CD4-positive, alpha-beta T cell treated with Interleukin-17A for 1 hour (primary cell): ENCODE measurements at places on chromosomes 16 and 17.

GRCh38 chr16:46897471-46897870 lies 13.3 kb downstream of the GPT2 start:
- DNase-seq = no peak

DNA sequence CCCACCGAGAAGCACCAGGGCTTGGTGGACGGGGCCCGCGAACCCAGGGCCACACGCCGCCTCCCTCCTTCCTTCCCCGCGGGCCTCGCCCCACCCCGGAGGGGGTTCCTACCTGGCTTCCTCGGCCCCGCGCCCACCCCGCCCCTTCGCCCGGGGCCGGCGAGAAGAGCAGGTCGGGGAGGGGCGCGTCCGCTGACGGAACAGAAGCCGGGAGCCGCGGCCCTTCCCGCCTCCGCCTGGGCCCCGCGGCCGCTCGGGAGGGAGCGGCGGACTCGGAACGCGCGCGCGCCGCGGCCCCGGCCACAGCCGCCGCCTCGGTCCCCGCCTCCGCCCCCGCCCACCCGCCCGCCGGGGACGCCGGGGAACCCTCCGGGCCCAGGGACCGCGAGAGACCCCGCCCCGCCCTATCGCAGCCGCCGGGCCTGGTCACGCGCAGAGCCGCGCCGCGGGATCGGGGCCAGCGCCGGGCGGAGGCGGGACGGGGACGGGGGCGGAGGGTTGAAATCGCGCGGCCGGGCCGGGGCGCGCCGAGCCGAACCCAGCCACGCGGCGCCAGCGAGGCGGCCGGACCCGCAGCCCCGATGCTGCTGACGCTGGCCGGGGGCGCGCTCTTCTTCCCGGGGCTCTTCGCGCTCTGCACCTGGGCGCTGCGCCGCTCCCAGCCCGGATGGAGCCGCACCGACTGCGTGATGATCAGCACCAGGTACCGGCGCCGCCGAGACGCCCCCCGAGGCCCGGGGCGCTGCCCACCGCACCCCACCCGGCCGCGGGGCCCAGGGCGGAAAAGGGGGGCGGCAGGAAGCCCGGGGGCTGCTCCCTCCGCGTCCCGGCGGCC lies at the start of gene TLCD3A:
Gene TLCD3A, plus strand, starts transcription at position 530 of the 835 bp plus-strand sequence. Its CDS starts 52 bp downstream, at position 582.
- DNase-seq = peak; percentile 51

- DNase-seq = no peak
These were observed 13.9 kb downstream of the ARL2BP start for GRCh38 chr16:57258910-57259475.

DNA sequence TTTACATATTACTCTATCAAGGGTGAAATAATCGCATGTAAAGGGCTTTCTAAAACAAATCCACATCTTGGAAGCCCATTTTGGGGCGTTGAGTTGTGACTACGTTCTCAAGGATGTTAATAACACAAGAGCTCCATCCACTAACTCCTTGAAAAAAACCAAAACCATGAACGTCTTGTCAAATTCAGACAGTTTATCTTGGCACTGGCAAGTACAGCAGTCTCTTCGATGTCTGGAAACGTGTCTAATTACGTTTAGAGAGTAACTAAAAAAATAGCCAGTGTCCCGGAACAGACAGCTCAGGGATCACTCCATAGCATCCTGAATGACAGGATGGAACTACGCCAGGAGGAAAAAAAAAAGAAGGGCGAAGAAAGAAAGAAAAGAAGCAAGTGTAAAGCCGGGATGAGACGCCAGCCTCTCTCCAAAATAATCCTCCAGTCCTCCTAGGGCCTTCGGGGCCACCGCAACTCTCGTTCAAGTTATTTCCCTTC lies 954 bp downstream of the MYO1D start:
- no peak for DNase-seq
